Stimulated activated naive B cell treated with anti-CD40 and anti-IgM and Interleukin-4, amounts not matched to agents 10 μg/mL and 1 μg/mL and 100 μg/mL, for 72 hours (primary cell): ENCODE measurements at places on chromosomes 11 and 22.

GRCh38 chr11:115548878-115549528 lies 44.8 kb upstream of the CADM1 start:
- no peak for DNase-seq

GRCh38 chr11:118614511-118614910 lies 7.1 kb downstream of the PHLDB1 start:
- DNase-seq, result no peak

- no peak for DNase-seq
Observed at GRCh38 chr11:119188887-119189286, 3.6 kb downstream of the NHERF4 start.

DNA sequence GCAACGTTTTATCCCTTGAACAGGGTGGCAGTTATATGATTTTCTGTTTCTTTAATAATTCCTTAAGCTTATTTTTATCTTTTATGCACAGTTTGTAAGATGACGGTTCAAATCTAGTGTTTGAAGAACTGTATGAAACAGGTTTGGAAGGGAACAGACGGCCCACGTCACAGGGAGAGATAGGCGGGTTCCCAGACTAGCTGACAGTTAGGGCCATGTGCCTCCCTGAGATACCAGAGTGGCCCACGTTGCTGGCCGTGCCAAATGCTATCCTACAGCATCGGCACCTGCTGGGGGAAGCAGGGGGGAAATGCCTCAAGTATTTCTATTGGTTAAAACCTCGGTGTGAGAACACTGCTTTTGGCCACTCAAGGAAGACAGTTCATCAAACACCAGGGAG lies 50.2 kb upstream of the BID start:
- DNase-seq, result no peak

- DNase-seq, result no peak
Observed at GRCh38 chr11:39434466-39434865, 2025.0 kb downstream of the LRRC4C start.

GRCh38 chr11:26753723-26754504 lies 32.1 kb upstream of the SLC5A12 start:
- DNase-seq, result no peak

DNA sequence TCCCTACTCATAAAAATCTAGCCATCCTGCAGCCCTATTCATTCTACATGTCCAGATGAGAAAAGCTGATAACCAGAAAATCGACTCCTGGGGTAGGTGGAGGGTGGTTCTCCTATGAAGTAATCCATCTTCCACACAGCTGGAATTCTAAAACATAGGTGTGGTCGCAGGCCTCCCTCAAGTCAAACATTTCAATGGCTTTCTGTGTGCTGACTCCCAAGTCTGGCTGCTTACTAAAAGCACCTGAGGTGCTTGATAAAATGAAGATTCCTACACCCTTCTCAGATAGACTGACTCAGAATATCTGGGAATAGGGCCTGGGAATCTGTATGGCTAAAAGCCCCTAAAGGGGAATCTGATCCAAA lies 26.1 kb downstream of the IRAG1 start:
- no peak for DNase-seq

- DNase-seq, result no peak
Observed at GRCh38 chr11:61913699-61914395, 3.5 kb downstream of the RAB3IL1 start.

GRCh38 chr11:133149698-133150097 lies 382.6 kb downstream of the OPCML start:
- no peak for DNase-seq

GRCh38 chr22:20099099-20099711 lies 16.7 kb upstream of the RANBP1 start:
- DNase-seq, result no peak

DNA sequence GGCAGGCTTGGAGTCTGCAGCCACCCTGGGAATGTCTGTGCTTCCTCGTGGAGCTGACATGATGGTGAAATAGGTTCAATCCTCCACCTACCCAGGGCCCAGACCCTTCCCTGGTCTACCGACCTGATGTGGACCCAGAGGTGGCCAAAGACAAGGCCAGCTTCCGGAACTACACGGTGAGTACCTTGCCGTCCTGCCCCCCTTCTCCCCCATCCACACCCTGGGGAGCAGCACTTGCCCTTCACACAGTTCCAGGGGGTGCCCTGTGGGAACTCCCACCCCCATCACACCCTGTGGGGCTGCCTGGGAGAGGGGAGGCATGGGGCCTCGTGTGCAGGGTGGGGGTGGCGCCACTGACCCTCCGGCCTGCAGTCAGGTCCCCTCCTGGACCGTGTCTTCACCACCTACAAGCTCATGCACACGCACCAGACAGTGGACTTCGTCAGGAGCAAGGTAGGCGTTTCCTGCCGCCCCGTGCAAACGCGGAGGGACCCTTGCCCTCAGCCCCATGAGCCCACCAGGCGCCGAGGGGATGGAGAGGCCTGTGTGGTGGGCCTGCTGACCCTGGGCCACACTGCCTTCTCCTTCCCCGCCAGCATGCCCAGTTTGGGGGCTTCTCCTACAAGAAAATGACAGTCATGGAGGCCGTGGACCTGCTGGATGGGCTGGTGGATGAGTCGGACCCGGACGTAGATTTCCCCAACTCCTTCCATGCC lies 789 bp downstream of the MIOX start:
- DNase-seq, result no peak

GRCh38 chr11:121450401-121450800 lies 1.7 kb upstream of the SORL1 start:
- no peak for DNase-seq

GRCh38 chr11:108929241-108929640 lies 264.4 kb downstream of the DDX10 start:
- DNase-seq, result no peak

DNA sequence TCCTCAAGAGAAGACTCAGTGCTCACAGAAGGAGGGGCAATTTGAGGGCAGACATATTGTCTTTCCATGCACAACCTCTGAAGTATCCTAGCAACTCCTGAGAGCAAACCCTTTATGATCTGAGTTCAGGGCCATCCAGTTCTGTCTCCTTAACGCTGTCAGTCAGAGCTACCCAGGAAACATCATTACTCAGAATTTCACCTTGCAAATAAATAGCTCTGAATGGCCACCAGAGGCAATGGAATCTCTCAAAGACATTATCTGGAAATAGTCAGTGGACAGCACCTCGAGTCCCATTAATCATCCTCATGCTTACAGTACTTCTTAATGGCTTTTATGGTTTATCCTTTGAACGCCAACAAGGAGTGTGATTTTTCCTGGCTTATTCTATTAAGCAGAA lies 656.1 kb downstream of the OPCML start:
- DNase-seq, result no peak

DNA sequence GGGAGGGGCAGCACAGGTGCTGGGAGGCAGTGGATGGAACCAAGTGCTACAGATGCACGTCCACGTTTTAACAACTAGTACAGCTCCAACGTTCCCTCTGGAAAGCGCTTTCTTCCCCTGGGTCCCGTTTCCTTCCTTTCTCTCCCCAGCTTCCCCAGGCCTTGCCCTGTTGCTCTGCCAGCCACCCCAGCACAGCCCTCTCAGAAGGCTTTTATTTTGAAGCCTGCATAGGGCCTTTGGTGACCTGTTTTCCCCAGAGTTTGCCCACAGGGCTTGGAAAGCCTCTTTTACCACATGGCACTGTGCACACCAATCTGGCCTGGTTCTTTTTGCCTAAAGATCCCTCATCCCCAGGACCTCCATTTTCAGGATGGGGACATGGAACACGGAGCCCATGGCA lies 13.9 kb upstream of the NCF4 start:
- no peak for DNase-seq

DNA sequence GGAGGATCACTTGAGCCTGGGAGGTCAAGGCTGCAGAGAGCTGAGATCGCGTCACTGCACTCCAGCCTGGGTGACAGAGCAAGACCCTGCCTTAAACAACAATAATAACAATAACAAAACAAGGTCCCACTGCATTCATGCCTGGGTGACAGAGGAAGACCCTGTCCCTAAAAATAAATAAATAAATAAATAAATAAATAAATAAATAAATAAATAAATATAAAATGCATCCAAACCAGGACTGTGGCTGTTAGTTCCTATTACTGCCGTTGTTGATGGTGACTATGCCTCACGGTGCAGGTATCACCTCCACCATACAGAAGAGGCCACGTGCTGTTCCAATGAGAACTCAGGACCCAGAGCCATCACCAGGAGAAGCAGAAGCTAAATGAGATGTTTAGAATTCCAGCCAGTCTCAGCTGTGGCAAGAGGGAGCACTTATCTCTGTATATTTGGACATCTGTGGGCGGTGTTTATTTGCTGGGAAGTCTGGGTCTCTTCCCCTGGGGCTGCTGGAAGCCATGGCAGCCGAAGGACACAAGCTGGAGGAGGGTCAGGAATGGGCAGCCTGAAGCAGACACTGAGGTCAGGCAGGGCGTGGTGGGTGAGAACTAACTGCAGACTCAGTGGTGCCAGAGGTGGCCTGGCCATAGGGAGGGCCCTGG lies 21.6 kb downstream of the C11orf86 start:
- no peak for DNase-seq

DNA sequence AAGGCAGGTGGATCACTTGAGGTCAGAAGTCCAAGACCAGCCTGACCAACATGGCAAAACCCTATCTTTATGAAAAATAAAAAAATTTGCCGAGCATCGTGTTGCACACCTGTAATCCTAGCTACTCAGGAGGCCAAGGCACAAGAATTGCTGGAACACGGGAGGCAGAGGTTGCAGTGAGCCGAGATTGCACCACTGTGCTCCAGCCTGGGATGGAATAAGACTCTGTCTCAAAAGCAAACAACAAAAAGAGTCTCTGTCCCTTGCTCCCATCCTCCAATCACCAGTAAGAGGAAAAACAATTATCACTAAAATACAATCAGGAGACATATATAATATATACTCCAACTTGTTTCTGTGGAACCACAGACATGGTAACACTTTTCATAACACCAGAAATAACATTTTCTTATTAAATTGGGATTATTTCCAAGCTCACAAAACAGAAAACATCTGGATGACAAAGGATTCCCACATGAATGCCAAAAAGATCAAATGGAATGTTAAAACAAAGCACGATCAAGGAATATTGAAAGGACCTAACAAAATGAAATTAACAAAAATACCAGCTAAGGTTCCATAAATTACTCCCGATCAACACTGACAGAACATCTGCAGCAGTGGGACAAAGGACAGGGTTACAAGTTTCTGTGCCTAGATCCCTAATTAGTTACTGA lies 15.2 kb downstream of the FCHSD2 start:
- no peak for DNase-seq

GRCh38 chr22:47517062-47517461 lies 754.6 kb downstream of the TBC1D22A start:
- no peak for DNase-seq

- peak; percentile 68 for DNase-seq
Observed at GRCh38 chr11:124763156-124763947, 1.3 kb upstream of the ESAM start.

GRCh38 chr22:46422896-46423295 lies 87.4 kb downstream of the TRMU start:
- no peak for DNase-seq

- DNase-seq, result no peak
Observed at GRCh38 chr11:74460481-74461154, 6.7 kb downstream of the KCNE3 start.
